ENCODE measurements at places on chromosomes 11 and 22.

- no peak for DNase-seq
Observed at GRCh38 chr11:47222696-47223095, 7.9 kb downstream of the DDB2 start.

DNA sequence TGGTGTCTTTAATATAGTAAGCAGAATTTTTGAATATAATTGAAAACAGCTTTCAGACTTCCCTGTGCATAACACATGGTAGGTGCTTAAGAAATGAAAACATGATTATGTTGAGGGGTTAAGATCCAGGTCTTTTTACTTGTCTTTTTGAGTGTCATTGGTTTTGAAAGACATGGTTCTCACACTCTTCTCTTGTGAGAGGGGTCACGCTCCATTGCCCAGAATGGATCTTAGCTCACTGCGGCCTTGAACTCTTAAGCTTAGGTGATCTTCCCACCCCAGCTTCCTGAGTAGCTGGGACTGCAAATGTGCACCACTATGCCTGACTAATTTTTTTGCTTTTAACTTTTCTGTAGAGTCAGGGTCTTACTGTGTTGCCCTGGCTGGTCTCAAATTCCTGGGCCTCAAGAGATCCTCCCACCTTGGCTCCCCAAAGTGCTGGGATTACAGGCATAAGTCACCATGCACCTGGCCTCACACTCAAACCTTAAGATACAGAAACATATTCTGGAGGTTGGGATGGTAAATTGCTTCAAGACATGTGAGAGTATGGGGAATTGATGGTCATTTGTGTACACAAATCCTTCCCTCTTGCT lies 1.4 kb downstream of the SPCS2 start:
- no peak for DNase-seq

- DNase-seq, result no peak
Observed at GRCh38 chr22:46238541-46238940, 11.6 kb downstream of the CDPF1 start.

- DNase-seq, result no peak
Observed at GRCh38 chr11:87575088-87575487, 537.4 kb downstream of the TMEM135 start.

- DNase-seq, result no peak
Observed at GRCh38 chr11:2666828-2667570, 32.8 kb downstream of the KCNQ1OT1 start.

GRCh38 chr22:25650833-25651232 lies 86.4 kb downstream of the GRK3 start:
- no peak for DNase-seq

DNA sequence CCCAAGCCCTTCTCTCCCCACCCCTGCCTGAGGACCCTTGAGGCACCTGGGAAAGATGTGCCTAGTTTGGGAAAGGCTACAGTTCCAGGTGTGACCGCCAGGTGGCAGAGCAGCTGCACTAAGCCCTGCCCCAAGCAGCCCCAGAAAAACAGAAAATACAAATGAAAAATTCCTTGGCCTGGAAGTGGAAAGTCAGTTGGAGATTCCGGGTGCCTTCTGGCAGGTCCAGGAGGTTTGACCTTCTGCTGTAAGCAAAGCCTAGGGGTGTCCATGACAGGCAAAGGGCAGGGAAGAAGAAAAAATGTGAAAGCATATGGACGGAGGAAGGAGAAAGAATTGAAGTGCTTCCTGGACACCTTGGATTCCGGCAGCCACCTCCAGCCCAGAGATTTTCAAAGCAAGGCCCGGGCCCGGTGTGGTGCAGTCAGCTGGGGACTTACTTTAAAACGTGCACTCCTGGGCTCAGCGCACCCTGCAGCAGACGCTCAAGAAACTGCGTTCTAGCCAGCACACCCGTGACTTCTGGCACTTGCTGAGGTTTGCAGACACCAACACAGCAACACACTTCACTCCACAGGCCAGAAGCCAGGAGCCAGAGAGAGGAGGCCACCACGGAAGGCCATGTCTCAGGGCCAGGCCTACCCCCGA lies 37.3 kb upstream of the SLC22A12 start:
- DNase-seq, result peak; percentile 44

- DNase-seq, result no peak
Observed at GRCh38 chr11:34149274-34149673, 43.8 kb downstream of the NAT10 start.

GRCh38 chr11:63785823-63786222 lies 17.2 kb upstream of the ZFTA start:
- no peak for DNase-seq

GRCh38 chr11:116800610-116801009 lies 8.9 kb upstream of the APOA5 start:
- DNase-seq, result no peak

DNA sequence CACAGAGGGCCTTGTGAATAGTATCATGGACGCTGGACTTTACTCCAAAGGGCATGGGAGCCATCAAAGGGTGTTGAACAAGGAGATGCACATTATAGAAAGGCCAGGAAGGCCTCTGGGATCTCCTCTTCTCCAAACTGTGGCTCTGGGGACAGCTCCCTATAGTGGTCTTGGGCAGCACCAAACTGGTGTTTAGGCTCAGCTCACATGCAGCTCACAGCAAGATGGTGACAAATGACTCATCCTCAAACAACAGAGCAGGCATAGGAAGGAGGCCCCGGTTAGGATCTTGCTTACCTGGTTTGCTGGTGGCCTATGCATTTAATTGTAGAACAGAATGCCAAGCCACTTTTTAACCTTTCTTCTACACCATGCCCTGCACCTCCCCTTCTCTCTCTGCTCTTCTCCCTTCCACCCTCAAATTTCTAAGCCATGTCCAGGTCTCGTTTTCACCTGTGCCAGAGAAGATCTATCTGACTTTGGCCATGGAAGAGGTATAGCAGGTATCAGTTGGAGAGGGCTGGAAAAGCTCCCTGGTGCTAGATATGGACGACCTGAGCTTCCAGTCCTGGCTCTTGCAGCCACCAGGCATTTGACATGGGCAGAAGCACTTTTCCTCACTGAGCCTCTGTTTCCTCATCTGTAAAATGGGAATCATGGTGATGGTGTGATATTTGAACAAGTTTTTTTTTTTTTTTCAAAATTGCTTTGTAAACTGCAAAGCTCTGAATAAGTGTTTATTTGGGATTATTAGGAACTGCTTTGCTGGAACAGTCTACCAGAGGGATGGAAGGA lies 14.4 kb upstream of the EHF start:
- DNase-seq, result no peak

DNA sequence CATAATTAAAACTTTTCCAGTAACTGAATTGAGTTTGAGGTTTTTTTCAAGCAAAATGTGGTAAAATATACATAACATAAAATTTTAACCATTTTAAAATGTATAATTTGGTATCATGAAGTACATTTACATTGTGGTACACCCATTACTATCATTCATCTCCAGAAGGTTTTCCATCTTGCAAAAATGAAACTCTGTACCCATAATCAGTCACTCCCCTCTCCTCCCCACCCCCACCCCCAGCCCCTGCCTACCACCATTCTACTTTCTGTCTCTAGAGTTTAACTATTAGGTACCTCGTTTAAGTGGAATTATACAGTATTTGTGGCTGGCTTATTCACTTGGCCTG lies 63.7 kb downstream of the MICAL2 start:
- DNase-seq, result no peak

GRCh38 chr11:116527180-116527991 lies 245.4 kb downstream of the BUD13 start:
- no peak for DNase-seq

GRCh38 chr22:36055376-36056295 lies 27.0 kb upstream of the RBFOX2 start:
- no peak for DNase-seq

- peak; percentile 5 for DNase-seq
Observed at GRCh38 chr11:111177037-111177871, 68.3 kb upstream of the POU2AF2 start.

GRCh38 chr11:17479284-17480214 lies 2.9 kb upstream of the ABCC8 start:
- DNase-seq, result no peak

GRCh38 chr11:69537855-69538640 lies 56.6 kb downstream of the LINC01488 start:
- DNase-seq, result no peak

- DNase-seq, result no peak
Observed at GRCh38 chr11:65573391-65574079, 1.2 kb downstream of the FAM89B start.

- DNase-seq, result peak; percentile 74
Observed at GRCh38 chr11:304915-305843, 2.4 kb upstream of the IFITM2 start.

DNA sequence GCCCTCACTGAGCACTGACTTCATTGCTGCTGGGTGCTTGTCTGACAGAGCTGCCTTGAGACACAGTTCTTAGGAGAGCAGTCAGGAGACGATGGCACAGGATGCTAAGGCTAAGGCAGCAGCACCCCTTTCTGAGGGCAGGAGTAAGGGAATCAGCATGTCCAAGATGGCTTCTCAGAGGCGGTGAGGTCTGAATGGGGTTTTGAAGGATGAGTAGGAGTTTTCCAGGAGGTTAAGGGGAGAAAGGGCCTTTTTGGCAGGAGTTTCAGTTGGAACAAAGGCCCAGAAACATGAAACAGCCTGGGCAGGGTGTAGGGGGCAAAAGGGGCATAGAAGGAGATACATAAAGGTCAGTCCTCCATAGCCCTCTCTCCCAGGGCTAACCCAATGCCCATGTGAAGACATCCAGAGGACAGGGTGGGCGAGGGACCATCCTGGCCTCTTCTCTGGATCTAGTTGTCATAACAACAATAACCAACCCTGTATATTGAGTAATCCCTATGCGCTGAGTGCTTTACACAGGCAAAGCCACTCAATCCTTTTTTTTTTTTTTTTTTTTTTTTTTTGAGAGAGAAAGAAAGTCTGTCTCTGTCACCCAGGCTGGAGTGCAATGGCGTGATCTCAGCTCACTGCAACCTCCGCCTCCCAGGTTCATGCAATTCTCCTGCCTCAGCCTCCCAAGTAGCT lies 19.0 kb downstream of the CYTH4 start:
- no peak for DNase-seq

DNA sequence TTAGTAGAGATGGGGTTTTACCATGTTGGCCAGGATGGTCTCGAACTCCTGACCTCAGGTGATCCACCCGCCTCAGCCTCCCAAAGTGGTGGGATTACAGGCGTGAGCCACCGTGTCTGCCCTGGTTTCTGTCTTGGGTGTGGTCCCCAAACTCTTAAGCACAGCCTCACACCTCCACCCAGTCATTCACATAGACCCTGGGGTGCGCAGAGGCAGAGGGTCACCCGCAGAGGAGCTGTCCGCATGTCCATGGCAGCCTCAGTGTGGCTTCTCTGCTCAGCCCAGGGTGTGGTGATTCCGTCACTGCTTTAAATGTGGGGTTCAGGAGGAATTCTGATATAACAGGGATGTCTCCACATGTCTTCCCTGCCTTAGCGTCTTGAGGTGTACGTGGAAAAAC lies 48.5 kb upstream of the PRODH start:
- DNase-seq, result no peak

GRCh38 chr11:114348200-114349191 lies 51.8 kb downstream of the C11orf71 start:
- peak; percentile 47 for DNase-seq

DNA sequence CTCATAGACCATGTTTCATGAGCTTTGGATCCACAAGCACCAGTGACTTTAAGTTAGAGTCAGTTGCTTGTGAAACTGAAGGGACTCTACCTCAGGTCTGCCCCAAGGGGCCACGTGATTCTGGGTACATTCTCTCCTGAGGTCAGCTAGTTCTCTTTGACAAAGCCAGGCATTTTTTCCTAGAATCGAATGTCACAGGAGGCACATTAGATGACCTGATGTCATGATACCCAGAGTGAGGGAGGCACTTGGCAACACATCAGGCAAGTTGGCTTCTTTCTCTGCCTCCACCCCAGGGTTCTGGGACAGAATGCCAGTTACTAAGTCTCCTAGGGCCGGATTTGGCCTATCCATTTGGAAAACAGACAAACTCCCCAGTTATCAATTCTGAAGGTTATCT lies 93.0 kb downstream of the APIP start:
- no peak for DNase-seq

DNA sequence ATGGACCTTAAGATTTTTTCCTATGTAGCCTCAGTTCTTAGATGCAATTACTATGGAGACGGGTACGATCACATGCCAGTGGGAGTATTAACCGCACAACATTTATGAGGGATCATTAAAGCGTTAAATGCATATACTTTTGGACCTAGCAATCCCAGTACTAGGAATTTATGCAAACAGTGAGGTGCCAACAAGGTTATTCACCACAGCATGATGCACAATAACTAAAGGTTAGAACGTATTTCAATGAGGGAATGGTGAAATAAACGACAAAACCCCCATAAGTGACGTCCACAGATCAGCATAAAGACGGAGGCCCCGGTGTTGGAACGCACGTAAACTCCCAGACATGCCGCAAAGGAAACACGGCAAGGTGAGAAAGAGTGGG lies 539 bp downstream of the SIRT3 start:
- DNase-seq, result peak; percentile 35

DNA sequence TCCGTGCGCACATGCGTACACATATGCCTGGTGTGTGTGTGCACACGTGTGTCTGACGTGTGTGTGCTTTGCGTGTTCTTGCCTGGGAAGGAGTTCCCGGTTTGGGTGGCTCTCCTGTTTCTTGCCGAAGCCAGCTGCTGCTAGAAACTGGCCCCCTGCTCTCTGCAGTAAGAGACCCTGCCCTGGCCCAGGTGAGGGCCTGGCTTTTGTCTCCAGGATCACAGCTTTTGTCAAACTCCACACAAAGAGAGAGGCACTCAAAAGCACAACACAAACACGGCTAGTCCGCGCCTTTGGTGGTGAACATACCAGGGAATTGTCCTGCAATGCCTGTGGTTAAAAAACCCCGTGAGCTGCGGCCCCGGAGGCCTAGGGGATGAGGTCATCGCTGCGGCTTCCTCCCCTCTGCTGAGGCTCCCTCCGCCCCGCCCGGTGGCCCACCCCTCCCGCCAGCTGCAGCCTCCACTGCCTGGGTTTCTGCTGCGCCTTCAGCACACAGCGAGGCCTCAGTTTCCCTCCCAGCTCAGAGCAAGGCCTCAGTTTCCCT lies 88.9 kb downstream of the KCNQ1 start:
- peak; percentile 8 for DNase-seq

- DNase-seq, result no peak
Observed at GRCh38 chr11:33689085-33689484, 11.5 kb downstream of the C11orf91 start.

GRCh38 chr11:47440054-47440476 lies 8.9 kb downstream of the RAPSN start:
- DNase-seq, result no peak

DNA sequence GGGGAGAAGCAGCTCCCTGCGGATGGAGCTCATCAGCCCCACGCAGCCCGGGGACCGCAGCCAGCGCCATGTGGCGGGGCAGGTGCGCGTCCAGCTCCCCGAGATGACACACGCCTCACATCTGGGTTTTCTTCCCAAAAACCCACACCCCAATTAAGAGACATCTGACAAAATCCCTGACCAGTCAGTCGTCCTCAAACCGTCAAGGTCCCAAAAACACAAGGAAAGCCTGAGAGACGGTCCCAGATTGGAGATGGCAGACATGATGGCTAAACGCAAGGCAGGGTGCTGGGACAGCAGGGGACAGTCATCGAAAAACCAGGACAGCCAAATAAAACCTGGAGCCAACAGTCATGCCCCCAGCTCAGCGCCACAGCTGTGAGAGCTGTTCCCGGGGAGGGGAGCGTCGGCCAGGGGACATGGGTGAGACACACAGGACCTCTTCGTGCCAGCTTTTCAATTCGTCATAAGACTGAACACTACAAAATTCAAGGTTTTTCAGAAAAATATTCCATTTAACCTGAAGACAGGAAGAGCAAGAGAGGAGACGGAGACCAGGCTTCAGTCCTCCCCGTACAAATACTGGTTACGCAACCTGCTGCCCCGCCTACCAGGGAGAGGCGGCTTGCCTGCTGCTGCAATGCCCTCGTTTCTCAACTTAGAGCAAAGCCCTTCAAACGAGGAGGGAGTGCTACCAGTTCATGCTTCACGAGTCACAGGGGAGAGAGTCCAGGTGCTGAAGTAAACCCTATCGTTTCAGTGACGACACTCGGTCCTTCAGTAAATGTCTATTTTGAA lies 10.5 kb downstream of the TOLLIP start:
- DNase-seq, result no peak
